ENCODE measurements at places on chromosomes 2 and 18.

DNA sequence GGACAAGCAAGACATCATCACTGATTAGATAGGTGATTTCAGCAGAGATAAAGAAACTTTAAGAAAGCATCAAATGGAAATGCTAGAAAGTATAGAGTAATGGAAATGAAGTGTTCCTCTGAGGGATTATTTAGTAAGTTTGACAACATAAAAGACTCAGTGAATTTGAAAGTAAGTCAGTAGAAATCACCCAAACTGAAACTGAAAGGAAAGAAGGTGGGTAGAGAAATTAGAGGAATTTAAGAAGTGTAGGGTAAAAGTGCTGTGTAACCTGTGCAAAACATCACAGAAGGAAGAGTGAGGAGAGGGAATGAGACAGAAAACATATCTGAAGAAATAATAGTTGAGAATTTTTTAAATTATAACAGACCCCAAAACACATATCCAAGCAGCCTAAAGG, 343.1 kb downstream of the CBLN2 start:
- DNase-seq = no peak

GRCh38 chr2:151576080-151576479, 158.2 kb downstream of the NEB start:
- DNase-seq = peak; percentile 53

GRCh38 chr2:106867196-106867953, 18.6 kb downstream of the ST6GAL2 start:
- no peak for DNase-seq

DNA sequence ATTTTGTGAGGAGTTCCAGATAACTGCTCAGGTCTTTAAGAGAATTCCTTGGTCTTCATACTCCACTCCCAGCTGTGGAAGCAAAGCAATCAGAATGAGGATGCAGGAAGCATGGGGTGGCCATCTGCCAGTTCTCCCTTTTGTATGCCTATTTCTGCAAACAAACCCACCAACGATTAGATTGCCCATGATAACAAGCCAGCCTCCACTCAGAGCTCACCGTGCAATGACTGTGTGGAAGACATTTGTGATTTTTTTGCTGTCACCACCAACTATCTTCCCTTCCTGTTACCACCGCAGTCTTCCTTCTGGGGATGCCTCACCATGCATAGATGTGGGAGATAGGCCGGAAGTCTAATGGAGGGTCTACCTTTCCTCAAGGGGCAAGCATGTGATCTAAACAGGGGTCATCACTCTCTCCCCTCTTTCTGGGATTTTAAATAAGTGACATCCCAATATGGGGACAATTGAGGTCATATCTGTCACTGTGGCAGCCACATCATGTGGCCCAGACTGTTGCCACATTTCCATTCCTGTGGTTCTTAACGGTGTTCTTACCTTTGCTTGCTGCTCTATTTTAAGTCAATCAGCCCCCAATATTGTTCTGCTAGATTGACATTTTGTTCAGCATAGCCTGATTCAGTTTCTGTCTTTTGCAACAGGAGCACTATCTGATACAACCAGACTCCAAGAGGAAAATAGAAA, 4.4 kb downstream of the AFF3 start:
- peak; percentile 4 for DNase-seq

- no peak for DNase-seq
Observed at GRCh38 chr2:188835006-188835405, 139.2 kb upstream of the COL3A1 start.

DNA sequence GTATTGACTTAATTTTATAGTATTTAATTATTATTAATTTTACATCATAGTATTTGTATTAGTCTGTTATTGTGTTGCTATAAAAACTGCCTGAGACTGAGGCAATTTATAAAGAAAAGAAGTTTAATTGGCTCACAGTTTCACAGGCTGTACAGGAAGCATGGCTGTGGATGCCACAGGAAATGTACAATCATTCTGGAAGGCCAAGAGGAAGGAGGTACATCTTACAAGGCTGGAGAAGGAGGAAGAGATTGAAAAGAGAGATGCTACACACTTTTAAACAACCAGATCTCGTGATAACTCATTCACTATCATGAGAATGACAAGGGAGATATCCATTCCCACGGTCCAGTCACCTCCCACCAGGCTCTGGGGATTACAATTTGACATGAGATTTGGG, 2019.4 kb upstream of the PIK3C3 start:
- no peak for DNase-seq

GRCh38 chr2:155389224-155389623, 690.7 kb downstream of the KCNJ3 start:
- no peak for DNase-seq

- DNase-seq = no peak
Observed at GRCh38 chr2:112493858-112494648, 12.1 kb downstream of the TTL start.

DNA sequence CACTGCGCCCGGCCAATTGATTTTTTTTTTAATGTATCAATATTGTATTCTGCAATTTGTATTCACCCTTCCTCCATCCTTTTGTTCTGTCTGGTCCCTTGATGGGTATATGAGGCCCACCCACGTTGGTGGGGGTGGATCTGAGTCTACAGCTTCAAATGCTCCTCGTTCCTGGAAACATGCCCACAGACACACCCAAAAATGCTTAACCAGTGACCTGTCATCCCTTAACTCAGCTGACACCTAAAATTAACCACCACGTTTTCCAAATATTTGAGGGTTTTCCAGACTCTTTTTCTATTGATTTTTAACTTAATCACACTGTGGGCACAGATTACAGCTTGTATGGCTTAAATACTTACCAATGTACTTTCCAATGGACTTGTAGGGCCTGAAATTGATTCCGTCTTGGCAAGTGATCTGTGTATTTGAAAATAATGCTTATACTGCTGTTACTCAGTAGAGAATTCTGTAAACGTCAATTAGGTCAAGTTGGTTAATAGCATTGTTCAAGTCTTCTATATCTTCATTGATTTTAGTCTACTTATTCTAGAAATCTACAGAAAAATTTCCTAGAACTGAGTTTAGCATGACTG, 34.4 kb upstream of the CYP27C1 start:
- no peak for DNase-seq

GRCh38 chr2:19176977-19177376, 181.4 kb downstream of the OSR1 start:
- no peak for DNase-seq

GRCh38 chr2:204753841-204754240, 208.6 kb downstream of the PARD3B start:
- DNase-seq = no peak

DNA sequence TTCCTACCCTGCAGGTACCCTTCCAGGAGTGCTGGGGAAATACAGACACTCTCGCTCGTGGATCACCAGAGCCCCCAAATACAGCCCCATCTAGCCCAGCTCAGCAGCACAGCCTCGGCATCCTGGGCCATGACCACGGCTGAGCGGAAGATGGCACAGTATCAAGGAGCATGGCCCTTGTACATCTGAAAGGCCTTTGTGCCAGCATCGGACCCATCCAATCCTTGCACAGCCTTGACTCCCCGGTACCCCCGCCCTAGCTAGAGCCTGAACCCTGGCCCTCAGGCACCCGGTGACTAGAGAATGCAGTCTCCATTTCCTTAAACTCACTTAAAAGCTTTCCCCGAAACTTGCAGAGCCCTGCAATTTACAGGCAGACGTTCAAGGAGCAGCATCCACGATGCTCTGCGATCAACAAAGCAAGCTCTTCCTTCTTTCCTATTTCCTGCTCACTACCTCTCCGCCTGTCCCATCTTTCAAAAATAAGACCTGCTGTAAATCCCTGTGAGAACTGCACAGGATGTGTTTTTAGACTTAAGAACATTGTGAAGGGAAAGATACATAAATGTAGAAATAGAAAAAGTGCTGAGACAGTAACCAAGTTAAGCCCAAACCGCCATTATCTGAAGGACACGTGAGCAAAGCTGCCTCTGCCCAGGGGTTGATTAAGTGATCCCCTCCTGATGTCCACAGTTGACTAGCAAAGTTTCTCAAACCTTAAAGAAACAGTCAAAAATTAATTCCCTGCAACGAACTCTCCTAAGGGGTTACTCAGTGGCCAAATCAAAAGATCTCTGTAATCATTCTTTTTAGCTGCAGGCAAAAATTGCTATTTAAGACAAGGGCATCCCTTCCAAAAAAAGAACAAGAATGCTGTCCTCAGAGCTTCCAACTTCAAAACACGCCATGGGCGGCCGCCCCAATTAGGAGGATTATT, 48.5 kb downstream of the ZNF516 start:
- DNase-seq = no peak

DNA sequence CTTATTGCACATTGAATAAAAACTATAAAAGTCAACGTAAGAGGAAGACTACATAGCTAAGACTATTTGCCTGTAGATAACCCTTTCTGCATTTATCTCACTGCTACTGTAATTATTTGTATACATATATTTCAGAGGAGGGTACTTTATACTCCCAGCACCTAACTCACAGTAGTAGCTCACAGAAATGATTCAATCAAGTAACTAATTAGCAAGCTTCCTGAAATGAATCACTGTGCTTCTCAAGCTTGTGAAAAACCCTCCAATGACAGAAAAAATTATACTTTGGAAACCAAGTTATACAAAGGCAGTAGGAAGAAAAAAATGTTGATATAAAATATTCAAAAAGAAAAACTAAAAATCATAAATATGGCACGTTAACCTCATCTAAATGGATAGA, 124.9 kb downstream of the NBAS start:
- DNase-seq = no peak

DNA sequence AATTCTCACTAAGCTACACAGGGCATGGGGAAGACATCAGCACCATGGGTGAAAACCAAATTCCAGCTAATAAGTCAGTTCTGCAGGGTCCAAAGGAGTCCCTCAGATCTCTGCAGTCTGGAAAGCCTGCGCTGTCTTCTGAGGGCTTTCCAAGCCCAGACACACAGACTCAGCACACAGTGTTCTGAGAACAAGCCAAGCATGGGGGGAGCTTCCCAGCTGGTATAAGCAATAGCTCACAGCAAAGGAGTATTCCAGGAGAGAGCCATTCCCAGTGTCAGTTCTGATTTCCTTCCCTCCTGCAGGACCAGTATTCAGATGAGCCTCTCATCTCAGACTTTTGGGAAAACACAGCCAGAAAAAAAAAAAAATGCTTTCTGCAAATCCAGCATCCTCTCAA, 370.8 kb downstream of the TNS1 start:
- no peak for DNase-seq

GRCh38 chr2:39065616-39066015, 55.2 kb downstream of the SOS1 start:
- DNase-seq = no peak

- DNase-seq = no peak
Observed at GRCh38 chr18:32317651-32318050, 127.8 kb downstream of the MEP1B start.

DNA sequence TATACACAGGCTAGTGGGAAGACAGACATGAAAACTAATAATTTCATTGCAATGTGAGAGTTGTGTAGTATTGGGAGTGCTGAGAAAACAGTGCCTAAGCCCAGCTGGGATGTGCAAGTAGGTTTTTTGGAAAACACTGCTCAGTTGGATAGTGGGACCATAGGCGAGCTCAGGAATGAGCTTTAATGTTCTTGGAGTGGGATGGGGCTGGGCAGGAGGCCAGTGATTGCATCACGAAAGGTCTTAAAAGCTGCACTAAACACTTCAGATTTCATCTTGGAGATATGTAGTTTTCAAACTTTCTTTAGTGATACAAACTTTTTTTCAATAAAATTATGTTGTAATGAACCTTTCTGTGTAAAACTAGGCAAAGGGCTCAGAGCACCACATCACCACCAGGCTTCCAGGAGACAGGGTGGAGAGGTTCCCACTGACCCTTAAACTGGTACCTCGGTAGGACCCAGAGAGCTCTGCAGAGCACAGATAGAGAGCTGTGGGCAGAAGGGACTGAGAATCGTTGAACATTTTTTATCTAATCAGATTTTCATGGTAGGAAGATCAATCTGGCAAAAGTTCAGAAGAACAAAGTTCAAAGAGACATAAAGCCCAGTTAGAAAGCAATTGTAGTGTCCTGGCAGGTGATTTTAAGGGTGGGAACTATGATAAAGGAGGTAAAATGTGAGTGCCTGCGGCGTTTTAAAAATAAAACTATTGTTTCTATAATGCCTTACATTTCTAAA, 176.2 kb downstream of the TRABD2A start:
- DNase-seq = no peak

DNA sequence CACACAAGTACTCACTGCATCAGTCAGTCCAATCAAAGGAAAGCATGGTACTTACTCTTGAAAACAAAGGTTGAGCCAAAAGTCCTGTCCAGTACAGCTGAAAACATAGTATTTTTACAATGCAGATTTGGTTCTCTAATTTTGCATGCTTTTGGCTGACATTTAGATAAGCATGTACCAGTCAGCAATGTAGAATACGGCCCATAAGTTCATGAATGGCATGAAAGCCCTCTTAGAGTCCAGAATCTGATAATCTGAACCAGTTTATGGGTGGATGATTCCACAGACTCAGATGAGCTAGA, 90.2 kb downstream of the CCBE1 start:
- DNase-seq = no peak

GRCh38 chr2:137333386-137334165, 568.2 kb downstream of the THSD7B start:
- no peak for DNase-seq

GRCh38 chr2:186130748-186131641, 355.1 kb upstream of the ZC3H15 start:
- peak; percentile 76 for DNase-seq

- no peak for DNase-seq
Observed at GRCh38 chr2:172397148-172397834, 30.1 kb upstream of the ITGA6 start.

GRCh38 chr2:37837628-37838328, 87.3 kb upstream of the RMDN2 start:
- DNase-seq = no peak

DNA sequence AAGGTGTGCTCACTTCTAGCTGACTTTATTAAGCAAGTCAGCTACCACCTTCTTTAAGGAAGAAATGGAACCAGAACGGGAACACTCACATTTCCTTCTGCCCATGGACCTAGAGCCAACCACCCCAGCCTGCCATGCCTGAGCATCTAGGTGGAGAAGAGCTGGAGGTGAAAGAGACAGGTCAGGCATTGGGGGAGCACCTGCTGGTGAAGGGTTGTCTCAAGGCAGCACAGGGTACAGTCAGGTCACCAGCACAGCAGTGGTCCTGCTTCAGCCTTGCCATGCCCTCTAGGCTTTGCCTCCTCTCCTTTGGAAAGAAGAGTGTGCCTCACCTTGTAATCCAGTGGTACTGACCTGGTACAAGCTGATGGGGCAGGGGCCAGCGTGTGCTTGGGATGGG, 107.9 kb downstream of the KCNF1 start:
- no peak for DNase-seq

- DNase-seq = no peak
Observed at GRCh38 chr2:217757108-217757463, 245.7 kb downstream of the TNS1 start.

GRCh38 chr2:159968279-159968900, 94.0 kb downstream of the PLA2R1 start:
- DNase-seq = peak; percentile 54

GRCh38 chr18:56036741-56037140, 448.7 kb upstream of the TCF4 start:
- no peak for DNase-seq
